ENCODE measurements at places on chromosomes 13 and 19.
A peak's percentile ranks its signal among the peaks of the same experiment; 100 is the strongest.

- no peak for DNase-seq
Observed at GRCh38 chr13:34942732-34943435, 814 bp downstream of the NBEA start.

DNA sequence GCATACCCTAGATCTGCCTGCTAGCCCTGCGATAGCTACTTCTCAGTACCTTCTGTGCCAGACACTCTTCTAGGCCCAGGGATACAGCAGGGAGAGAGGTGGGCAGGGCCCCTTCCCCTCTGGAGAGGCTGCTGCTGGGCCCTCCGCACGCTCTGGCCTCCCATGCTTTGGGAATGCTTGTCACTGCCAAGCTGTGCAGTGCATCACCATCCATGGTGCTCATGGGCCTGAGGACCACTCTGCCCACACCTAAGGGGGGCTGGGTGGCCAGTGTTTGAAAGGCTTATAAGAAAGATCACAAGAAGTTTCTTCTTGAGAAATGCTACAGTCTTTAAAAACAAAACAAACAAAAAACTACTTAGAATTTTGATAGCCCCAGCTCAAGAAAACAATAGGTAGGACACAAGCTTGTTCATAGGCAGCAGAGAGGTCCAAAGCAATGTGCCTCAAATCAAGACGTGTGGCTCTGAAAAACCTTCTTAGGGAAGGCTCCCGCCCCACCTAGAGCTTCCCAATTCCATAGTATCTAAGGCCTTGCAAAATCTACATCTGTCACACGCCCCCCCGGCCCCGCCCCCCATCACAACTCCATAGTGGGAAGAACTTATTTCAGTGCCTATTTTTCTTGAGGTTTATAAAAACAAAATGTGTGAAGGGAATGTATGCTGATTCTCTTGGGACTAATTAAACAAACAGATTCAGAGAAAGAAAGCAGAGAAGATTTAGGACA, 145.8 kb downstream of the TM9SF2 start:
- DNase-seq: no peak

- no peak for DNase-seq
Observed at GRCh38 chr13:54150851-54151250, 1122.2 kb downstream of the OLFM4 start.

DNA sequence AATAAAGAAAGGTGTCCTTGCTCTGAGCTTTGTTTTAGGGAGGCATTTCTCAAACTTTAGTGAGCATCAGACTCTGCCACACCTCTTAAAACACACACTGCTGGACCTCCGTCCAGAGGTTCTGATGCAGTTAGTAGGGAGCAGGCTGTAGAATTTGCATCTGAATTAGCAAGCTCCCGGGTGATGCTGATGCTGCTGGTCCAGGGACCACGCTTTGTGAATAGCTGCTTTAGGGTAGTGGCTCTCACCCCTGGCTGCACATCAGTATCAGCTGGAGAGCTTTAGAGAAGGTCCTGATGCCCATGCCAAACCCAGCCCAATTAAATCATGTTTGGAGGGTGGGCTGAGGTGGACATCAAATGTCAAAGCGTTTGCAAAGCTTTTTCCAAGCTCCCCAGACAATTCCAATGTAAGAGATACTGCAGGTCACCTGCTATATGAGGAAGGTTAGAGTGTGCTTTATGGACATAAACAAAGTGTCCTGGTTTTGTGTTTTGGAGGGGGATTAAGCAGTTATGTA, 3.6 kb downstream of the HTR2A start:
- DNase-seq: no peak

- DNase-seq: no peak
Observed at GRCh38 chr19:49136771-49137171, 17.4 kb downstream of the PPFIA3 start.

GRCh38 chr19:41821003-41821735, 23.3 kb downstream of the LYPD4 start:
- peak; percentile 27 for DNase-seq

GRCh38 chr19:43780706-43781525, at the start of gene KCNN4:
TSS of gene KCNN4 (minus strand) at chr19:43780973. CDS start at chr19:43780861, 112 bp downstream.
- DNase-seq: peak; percentile 45

DNA sequence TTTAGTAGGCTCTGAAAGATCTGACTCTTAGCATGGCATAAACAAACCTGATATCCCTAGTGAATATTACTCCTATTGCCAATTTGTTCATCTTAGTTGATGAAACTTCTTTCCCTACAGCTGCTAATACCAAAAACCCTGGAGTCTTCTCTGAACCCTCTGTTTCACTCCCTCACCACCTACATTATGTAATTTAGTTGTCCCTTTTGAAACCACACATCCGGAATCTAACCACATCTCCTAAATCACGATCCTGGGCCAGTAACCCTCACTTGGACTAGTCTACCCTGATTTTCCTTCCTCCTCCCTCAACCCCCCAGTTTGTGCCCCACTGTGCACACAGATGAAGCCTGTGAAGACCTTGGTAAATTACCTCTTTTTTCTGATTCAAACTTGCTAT, 1.2 kb downstream of the ZNF256 start:
- no peak for DNase-seq

GRCh38 chr19:16403151-16403977, 68.4 kb downstream of the EPS15L1 start:
- no peak for DNase-seq

- no peak for DNase-seq
Observed at GRCh38 chr19:45778010-45778661, 4.2 kb downstream of the DMPK start.

GRCh38 chr19:5964816-5965565, 12.9 kb downstream of the RANBP3 start:
- DNase-seq: no peak

DNA sequence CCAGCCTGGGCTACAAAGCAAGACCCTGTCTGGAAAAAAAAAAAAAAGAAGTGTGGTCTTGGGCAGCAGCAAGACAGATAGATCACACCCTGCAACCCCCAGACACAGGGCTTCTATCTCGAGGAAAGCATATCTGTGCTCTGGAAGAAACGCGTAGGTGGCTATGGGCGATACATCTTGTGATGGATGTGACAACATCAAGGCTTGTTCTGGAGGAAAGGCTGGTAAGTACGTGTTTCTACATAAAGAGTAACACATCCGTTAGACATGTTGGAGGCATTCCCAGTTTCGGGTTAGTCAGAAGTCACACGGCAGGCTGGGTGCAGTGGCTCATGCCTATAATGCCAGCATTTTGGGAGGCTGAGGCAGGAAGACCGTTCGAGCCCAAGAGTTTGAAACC, 6.6 kb upstream of the DHDH start:
- DNase-seq: peak; percentile 11

GRCh38 chr13:113951246-113951999, 22.5 kb downstream of the C13orf46 start:
- DNase-seq: peak; percentile 23

GRCh38 chr13:27919659-27919933, 204 bp upstream of the PDX1 start:
- DNase-seq: no peak

DNA sequence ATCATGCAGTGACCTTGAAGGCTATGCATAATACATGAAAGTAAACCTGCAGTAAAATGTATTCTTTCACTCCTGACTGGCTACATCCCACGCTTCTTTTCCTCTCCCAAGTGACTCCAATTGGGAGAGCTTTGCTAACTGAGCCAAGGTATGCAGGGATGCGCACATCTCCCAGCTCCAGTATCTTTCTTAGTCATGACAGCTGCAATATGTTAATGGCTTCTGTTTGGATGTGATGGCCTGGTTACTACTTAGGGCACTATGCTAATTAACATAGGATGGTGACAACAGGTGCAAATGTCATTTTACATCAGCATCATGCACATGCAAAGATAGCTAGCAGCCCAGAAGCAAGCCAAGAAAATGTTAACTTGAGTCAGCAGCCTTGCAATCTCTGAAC, 134.7 kb downstream of the POU4F1 start:
- DNase-seq: no peak

DNA sequence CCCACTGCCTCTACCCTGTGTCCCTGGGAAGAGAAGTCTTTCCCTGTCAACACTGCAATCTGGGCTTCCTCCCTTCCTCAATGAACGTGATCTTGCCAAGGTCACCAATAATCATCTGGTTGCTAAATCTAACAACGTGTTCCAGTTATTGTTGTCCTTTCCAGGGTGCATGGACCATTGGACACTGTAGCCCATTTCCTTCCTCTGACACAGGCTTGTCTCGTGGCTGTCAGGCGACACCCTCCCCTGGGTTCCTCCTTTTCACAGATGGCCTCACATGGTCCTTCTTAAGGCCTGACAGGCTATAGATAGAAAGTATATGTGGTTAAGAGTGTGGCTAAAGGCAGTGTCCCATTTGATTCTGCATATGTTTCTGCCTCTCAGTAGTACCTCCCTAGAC, 67.7 kb upstream of the STARD13 start:
- DNase-seq: no peak

DNA sequence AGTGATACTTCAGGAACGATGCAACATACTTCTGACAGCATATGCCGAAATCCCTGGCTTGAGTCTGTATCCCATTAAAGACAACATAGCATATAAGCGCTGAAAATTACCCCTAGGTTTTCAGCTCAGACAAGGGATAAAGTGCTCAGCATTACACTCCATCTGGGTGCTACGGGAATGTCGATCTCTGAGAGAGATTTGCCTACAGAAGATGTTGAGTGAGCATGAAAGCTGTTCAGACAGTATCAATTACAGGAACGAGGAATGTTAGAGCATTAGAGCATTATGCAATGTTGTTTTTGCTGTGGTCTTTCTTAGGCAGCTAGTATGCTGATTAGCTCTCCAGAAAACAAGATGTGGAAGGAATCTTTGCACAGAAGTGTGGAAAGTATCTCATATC, 484.5 kb downstream of the LIG4 start:
- DNase-seq: no peak

- no peak for DNase-seq
Observed at GRCh38 chr13:57056601-57057180, 84.0 kb upstream of the PRR20A start.

GRCh38 chr19:3042621-3043267, 13.7 kb upstream of the TLE2 start:
- DNase-seq: no peak

- no peak for DNase-seq
Observed at GRCh38 chr19:52898101-52898500, 666 bp upstream of the ZNF320 start.

GRCh38 chr13:94267581-94268366, 211.7 kb downstream of the DCT start:
- no peak for DNase-seq

- no peak for DNase-seq
Observed at GRCh38 chr13:64528838-64529237, 2701.3 kb downstream of the PCDH9 start.

DNA sequence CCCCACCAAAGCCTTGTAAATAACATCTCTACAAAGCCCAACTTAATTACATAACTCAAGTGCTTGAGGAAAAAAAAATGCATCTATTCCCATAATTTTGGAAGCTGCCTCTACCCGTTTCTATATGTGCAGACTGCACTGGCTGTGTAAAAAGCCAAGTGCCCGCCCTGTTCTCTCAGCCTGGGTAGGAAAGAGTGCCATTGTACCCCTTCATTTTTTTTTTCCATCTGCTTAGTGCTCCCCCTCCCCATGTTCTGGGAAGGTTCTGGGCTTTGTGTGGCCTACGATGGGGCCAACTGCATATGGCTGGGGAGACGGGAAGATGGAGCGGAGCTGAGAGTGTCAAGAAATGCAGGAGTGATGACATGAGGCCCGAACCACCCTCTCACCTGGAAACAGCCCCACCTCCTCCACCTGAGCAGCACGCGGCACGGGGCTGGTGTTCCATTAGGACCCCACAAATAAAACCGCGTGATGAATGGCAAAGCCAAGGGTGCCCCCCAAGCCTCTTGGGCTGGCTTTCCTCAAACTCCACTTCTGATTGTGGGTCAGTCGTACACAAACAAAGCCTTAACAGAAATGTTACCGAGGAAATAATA, 42.1 kb downstream of the TSHZ3 start:
- DNase-seq: no peak

- DNase-seq: peak; percentile 25
Observed at GRCh38 chr13:26872525-26873385, 112.2 kb upstream of the GPR12 start.

DNA sequence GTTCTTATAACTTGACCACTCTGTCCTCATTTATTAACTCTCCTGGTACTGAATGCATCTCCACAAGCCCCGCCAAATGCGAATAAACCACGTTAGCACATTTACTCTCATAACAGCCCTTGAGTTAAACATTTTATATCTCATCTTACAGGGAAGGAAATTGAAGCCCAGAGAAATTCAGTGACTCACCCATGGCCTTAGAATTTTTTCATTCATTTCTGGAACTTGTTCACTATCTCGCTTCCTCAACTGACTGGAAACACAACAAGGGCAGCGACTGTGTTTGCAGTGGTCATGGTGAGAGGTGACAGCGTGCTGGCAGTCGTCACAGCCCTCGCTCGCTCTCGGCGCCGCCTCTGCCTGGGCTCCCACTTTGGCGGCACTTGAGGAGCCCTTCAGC, 39.5 kb downstream of the SERP2 start:
- no peak for DNase-seq

DNA sequence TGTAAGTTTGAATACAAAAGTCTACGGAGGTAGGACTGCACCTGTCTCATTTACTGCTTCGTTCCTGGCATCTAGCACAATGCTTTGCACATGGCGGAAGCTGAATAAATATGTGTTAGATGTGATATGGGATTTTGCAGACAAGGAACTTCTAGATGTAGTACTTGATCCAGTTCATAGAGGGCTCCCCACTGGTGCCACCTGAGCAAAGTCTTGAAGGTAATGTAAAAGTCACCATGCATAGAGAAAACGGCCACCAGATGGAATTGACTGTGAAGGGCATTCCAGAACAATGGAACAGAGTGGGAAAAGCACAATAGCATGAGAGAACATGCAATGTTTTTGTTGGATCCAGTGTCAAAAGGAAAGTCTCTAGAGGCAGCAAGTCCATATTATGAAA, 209.3 kb downstream of the HS6ST3 start:
- no peak for DNase-seq

DNA sequence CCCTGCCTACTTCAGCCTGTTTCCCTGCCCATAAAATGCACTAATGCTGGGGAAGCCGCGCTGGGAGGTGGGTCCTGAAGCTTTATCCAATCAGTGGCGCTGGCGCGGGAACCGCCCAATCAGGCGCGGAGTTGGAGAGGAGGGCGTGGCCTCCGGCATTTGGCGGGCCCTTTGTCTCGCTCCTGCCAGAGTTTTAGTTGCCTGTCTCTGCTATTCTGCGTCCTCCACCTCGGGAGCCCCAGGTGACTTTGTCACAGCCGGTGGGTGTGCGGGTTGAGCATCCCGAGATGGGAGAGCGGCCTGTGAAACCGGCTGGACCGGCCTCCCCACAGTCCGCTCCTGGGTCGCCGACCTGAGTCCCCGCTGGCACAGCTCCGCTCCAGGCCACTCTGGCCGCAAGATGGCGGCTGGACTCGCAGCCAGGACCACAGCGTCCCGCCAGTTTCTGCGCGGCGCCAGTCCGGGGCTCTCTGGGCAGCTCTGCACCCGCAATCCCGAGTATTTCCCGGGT, 30.7 kb upstream of the ZNF429 start:
- DNase-seq: peak; percentile 72

GRCh38 chr13:114151031-114151430, 18.6 kb upstream of the RASA3 start:
- no peak for DNase-seq
